ENCODE measurements at places on chromosomes 4 and X.

- DNase-seq, result peak; percentile 45
Observed at GRCh38 chrX:16114611-16115010, 8.8 kb upstream of the GRPR start.

DNA sequence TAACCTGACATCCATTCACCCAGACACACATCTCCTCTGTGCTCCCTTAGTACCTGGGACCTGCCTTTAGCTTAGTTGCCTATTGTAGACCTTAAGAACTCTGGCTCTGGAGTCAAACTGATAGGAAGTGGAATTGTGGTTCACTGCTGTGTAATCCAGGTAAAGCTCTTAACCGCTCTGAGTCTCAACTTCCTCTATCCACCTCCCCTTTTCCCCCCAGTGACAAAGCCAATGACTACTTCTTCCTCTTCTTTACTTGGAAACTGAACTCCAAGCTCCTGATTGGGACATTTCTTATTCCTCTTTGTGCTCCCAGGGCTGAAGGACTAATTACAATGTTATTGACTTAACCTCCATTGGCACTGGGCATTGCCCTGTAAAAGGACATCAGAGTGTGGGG lies 94.1 kb downstream of the DRD5 start:
- DNase-seq, result no peak

- DNase-seq, result peak; percentile 34
Observed at GRCh38 chr4:88610771-88611170, 18.5 kb downstream of the HERC3 start.

DNA sequence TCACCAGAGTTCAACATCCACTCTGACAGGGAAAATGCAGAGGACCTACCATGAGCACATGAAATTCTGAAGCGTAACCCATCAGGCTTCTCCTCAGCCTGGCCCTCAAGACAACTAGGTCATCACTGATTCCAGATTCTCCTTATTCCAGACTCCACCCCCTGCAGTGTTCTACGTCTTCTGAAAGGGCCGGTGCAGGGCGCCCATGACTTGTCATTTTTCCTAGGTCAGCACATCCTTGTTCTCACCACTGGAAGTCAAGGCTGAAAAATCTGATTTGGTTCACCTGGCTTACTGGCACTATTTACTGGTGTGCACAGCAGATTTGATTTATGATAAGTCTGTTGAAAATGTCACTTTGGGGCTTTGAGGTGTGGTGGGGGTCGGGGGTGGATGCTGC lies 140.9 kb upstream of the KLF3 start:
- DNase-seq, result no peak

DNA sequence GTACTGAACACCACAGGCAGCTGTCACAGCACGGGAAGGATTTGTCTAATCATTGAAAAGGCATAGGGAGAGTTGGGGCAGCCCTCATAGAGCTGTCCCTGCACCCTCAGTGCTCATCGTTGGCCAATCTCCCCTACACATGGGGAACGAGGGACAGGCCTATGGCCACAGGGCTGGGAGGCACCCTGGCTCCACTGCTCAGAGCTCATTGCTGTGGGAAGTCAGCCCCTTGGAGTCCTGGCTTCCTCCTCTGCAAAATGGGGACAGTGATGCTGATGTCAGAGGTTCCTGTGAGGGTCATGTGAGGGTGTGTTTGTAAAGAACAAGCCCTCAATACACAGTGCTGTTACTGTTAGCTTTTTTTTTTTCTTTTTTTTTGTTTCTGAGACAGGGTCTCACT lies 19.3 kb upstream of the HTRA3 start:
- DNase-seq, result no peak

GRCh38 chr4:14023036-14023435 lies 395.5 kb upstream of the BOD1L1 start:
- no peak for DNase-seq

GRCh38 chrX:9135901-9136510 lies 102.1 kb upstream of the FAM9B start:
- DNase-seq, result no peak

- no peak for DNase-seq
Observed at GRCh38 chr4:147891476-147892115, 159.7 kb downstream of the ARHGAP10 start.

DNA sequence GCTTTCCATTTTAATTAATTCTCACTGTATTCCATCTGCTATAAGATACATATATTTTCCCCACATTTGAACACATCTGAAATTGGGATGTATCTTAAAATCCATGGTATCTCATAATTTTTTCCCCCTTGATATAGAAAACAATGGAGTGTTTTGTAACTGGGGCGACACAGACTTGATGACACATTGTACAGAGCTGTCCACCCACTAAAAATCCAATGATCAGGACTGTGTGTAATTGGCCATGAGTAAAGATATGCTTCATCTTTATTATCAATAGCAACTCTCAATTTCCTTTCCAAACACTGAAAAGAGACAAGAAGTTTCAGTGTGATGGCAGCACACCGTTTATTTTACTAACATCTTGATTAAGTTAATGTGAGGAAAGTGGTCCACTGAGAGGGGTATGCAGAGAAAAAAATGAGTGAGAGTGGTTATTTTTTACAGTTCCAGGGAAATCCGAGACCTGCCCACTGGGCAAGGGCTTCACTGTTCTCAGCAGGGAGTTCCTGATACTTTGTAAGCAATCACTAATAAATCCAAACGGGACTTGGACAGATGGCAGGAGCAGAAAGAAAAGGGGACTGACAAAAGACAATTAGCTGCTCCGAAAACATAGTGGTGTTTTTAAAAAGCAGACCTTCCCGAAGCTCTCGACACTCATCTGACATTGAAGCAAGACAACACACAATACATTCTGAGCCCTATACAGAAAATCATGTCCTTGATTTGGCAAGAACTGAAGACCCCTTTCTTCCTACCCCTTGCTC lies 149.4 kb downstream of the TSPAN5 start:
- DNase-seq, result no peak

GRCh38 chr4:162111078-162111477 lies 52.7 kb downstream of the FSTL5 start:
- DNase-seq, result no peak
